A673 (cell line): ENCODE measurements at places on chromosomes 7 and 10. TPM values are rescaled to one million over a fixed set of nuclear protein-coding genes. Genes with fewer than 3 reads are reported as not detected.

DNA sequence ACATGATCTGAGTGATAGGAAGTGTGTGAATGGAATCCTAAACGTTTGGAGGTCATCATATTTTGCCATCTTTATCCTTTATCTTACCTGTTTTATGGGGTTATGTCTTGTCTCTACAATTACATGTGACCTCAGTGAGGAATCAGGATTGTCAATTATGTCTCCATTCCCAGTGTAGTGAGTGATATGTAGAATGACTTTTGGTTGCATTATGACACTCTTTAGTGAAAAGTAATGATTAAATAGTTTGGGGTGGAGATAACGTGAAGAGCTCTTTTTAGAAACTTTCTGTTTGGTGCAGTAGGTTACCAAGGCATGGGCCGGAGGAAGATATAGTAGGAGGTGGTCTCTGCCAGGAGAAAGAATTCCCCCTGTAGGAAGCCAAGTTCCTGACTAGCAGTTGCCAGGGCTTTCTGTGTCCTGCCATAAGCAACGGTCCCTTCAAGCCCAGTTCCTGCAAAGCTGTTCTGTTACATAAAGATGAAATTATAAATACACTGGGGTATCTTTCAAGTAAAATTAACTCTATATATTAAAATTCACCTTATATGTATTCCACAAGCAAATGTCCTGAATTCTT lies 228.2 kb downstream of the NSUN6 start:
- no peak overlapping the region for H3K4me3 ChIP-seq
- H3K36me3 ChIP-seq, result no peaks in the 10 kb centered on the region
- H3K27me3 ChIP-seq, result no peaks in the 10 kb centered on the region
- no peak for DNase-seq
- no peak overlapping the region for H3K27ac ChIP-seq

- H3K27ac ChIP-seq, result no peak overlapping the region
- no peak overlapping the region for H3K4me3 ChIP-seq
- no peaks in the 10 kb centered on the region for H3K4me1 ChIP-seq
- no peak for DNase-seq
- H3K36me3 ChIP-seq, result no peaks in the 10 kb centered on the region
- H3K27me3 ChIP-seq, result peaks cover 46% of the 10 kb centered on the region
These were observed 307.2 kb downstream of the PRPF18 start for GRCh38 chr10:13893926-13894325.

- no peaks in the 10 kb centered on the region for H3K36me3 ChIP-seq
- no peak for DNase-seq
- no peaks in the 10 kb centered on the region for H3K27me3 ChIP-seq
- no peak overlapping the region for H3K27ac ChIP-seq
- no peaks in the 10 kb centered on the region for H3K4me1 ChIP-seq
- no peak overlapping the region for H3K4me3 ChIP-seq
These were observed 317.1 kb upstream of the POT1 start for GRCh38 chr7:125246706-125247105.

DNA sequence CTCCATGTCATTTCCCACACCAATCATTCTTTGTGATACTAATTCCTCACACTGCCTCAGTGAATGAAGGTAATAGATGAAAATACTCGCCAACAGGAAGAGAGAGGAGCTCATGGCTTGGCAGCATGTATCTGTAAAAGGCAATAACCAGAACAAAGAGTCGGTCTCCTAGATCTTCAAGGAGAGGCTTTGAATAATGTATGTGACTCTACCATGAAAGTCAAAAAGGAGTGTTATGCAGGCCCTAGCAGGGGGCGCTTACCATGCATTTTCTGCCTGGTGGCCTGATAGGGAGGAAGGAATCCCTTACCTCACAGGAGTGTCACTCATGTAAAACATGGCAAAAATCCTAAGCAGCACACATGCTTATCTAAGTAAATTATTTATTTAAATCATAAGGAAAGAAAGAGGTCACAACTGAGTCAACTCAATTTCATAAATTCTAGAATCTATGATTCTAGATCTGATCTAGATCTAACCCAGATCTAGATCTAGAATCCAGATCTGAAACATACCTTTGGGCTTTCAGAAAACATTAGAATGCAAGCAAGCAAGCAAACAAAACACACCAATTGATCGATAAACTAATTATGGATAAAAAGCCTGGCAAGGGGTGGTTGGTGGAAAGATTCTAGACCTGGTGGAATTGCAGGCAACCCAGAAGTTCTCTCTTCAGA lies 226.3 kb upstream of the KLF6 start:
- no peaks in the 10 kb centered on the region for H3K27me3 ChIP-seq
- no peaks in the 10 kb centered on the region for H3K36me3 ChIP-seq
- no peak overlapping the region for H3K27ac ChIP-seq
- no peaks in the 10 kb centered on the region for H3K4me1 ChIP-seq
- DNase-seq, result no peak
- no peak overlapping the region for H3K4me3 ChIP-seq

- H3K27ac ChIP-seq, result no peak overlapping the region
- no peaks in the 10 kb centered on the region for H3K36me3 ChIP-seq
- no peak for DNase-seq
- H3K27me3 ChIP-seq, result no peaks in the 10 kb centered on the region
These were observed 13.7 kb upstream of the CUL2 start for GRCh38 chr10:35103882-35104281.

GRCh38 chr10:70063418-70064098 lies 10.9 kb downstream of the MACROH2A2 start:
- DNase-seq, result no peak
- H3K27me3 ChIP-seq, result no peaks in the 10 kb centered on the region
- peak overlapping the region; percentile 45 for H3K27ac ChIP-seq
- H3K4me1 ChIP-seq, result peaks cover 54% of the 10 kb centered on the region
- peaks cover 41% of the 10 kb centered on the region for H3K36me3 ChIP-seq

DNA sequence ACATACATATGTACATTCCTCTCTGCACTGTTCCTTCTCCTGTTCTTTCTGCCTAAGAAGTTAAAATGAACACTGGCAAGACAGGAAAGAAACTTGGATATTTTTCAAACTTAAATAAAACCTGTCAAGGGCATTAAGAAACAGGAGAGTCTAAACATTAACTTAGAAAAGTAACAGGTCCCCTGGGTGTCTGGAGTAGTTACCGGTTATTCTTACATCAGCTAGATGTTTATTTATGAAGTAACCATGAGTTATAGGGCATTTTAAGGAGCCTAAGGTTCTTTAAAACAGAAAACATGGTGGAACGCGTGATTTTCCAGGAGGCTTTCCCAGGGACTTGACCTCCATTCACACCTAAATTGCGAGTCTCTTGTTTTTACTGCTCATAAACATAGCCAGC lies 148.2 kb downstream of the PRKCQ start:
- H3K27ac ChIP-seq, result no peak overlapping the region
- no peaks in the 10 kb centered on the region for H3K36me3 ChIP-seq
- H3K4me3 ChIP-seq, result no peak overlapping the region
- DNase-seq, result no peak
- H3K27me3 ChIP-seq, result peaks cover 98% of the 10 kb centered on the region

DNA sequence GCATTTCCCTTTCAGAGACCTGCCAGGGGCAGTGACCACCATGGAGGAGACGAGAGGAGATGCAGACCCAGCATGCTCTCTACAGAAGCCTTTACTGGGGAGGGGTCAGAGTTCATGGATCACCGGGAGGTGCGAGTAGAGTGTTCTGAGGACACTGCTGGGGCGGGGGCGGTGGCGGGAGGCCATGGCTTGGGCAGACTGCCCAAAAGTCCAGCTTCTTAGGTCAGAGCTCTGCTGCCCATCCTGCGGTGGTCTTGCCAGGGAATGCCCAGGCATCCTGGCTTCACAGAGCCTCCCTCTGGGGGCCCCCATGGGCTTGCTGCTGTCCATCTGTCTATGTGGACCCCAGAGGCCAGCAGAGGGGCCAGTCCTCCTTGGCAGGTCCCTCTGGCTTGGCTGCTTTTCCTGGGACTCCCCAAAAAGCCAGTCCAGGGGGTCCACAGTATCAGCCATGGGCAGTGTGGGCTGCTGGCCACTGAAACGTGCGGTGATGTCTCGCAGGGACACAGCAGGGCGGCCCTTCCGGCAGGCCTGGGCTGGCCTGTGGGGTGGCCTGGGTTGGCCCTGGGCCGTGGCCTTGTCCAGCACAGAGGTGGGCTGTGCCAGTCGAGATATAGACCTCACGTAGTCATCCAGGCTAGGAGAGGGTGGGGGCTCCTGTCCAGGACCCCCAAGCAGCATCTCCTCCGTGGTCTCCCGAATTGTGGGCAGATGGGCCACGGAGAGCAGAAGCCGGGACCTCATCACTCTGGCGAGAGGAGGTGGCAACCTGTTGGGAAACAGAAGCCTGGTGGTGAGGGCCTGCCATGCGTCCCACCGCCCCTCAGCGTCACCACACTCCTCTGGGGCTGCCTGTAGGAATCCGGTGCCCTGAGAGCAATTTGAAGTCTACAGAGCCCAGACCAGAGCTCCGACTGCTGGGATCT lies 1.1 kb downstream of the DEPP1 start:
- H3K4me1 ChIP-seq, result peaks cover 31% of the 10 kb centered on the region
- H3K27ac ChIP-seq, result peak overlapping the region; percentile 51
- peak overlapping the region; percentile 18 for H3K4me3 ChIP-seq
- no peaks in the 10 kb centered on the region for H3K36me3 ChIP-seq

DNA sequence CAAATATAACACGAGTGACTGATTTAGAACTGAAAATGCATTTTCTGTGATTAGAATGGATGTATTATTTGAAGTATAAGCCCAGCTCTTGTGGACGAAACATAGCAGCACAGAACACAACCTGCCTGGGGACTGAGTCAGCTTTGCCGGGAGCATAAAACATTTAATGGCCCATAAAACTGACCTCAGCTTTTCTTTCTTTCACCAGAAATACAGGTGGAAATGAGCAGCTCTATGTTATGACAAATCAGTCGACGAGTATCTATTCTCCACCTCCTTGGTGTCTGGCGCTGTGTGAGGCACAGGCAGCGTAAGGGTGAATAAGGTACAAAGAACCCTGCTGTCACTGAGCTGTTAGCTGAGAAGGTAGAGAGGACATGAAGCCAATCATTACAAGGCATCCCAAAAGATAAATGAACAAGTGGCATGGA lies 471.6 kb upstream of the AKR1E2 start:
- no peaks in the 10 kb centered on the region for H3K36me3 ChIP-seq
- H3K4me3 ChIP-seq, result no peak overlapping the region
- no peaks in the 10 kb centered on the region for H3K4me1 ChIP-seq
- DNase-seq, result no peak
- peaks cover 27% of the 10 kb centered on the region for H3K27me3 ChIP-seq

GRCh38 chr10:79195091-79195923 lies 126.5 kb downstream of the ZMIZ1 start:
- peak; percentile 85 for DNase-seq
- no peak overlapping the region for H3K27ac ChIP-seq
- H3K36me3 ChIP-seq, result no peaks in the 10 kb centered on the region
- H3K4me3 ChIP-seq, result no peak overlapping the region

DNA sequence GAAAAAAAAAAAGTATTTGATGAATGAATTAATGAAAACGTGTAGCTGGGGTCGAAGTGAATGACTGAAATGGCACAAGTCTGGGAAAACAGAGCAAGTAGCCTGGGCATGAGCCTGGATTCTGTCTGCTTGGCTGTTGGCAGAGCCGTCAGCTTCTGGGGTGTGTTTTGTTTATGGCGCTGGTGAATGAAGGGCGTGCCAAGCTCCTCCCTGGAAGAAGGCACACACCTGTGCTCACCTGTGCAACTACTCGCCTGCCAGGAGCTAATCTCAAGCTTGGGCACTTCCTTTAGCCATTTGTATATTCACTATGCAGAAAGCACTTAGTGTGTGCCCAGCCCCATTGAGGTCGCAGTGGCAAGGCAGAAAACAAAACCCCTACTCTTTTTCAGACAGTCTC lies 74.1 kb downstream of the GTF2IRD1 start:
- H3K4me3 ChIP-seq, result no peak overlapping the region
- no peak for DNase-seq
- no peak overlapping the region for H3K27ac ChIP-seq
- no peaks in the 10 kb centered on the region for H3K27me3 ChIP-seq

DNA sequence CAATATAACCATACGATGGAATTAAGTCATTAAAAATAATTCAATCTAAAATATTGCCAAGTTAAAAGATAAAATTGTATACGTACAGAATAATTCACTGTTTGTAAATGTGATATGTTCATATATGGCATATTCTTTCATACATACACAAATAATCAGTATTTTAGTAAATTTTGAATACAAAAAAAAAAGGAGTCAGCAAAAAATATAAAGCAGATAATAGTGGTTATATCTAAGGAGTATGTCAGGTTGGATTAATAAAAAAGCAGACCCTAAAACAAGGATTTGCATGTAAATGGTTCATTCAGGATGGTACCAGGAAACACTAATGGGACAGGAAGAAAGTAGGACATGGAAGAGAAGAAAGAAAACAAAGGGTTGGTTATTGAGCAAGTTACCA lies 59.5 kb downstream of the XPNPEP1 start:
- H3K27me3 ChIP-seq, result no peaks in the 10 kb centered on the region
- peaks cover 25% of the 10 kb centered on the region for H3K36me3 ChIP-seq
- no peak for DNase-seq
- no peaks in the 10 kb centered on the region for H3K4me1 ChIP-seq
- H3K27ac ChIP-seq, result no peak overlapping the region

- H3K36me3 ChIP-seq, result no peaks in the 10 kb centered on the region
- H3K27me3 ChIP-seq, result no peaks in the 10 kb centered on the region
- peak; percentile 78 for DNase-seq
- H3K4me1 ChIP-seq, result peaks cover 10% of the 10 kb centered on the region
These were observed 861 bp upstream of the TSPAN14 start for GRCh38 chr10:80453056-80453841.

DNA sequence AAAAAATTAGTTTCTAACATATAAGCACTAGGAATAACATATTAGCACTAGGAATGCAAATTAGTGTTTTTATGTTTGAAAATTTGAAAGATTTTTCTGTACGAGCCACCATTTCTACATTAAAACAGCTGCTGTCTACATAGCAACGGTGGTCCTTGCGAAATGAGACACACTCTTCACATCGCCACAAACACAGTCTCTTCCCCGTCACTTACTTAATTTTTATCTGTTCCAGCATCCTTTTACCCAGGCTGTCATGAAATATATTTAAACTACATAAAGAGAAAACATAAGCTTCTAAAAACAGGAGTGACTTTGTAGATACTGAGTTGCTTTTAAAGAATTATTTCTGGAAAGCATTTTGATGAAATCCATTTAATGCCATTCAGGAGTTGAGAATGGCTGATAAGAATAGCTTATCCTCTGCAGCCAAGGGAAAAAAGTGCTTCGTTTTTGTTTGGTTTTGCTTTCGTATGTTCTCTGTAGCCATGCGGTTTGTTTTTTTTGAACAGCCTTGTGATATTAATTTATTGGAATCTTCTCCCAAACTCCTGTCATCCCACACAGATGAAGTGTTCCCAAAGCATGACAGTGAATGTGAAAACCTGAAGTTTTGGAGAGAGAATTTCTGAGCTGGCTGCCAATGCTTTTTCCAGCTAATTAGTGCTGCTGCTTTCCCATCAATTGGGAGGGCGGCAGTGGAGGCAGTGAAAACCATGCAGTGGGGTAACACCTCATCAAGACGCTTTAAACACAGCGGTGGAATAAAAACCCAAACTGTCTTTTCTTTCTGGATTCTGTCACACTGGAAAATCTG lies 603.7 kb upstream of the ADARB2 start:
- H3K4me1 ChIP-seq, result no peaks in the 10 kb centered on the region
- H3K4me3 ChIP-seq, result no peak overlapping the region
- no peak for DNase-seq
- peaks cover 79% of the 10 kb centered on the region for H3K27me3 ChIP-seq
- no peak overlapping the region for H3K27ac ChIP-seq
- H3K36me3 ChIP-seq, result no peaks in the 10 kb centered on the region

The SAP25 gene
- 1.7 and 2.8 TPM in 2 replicates for total RNA-seq

The ZNF487 gene
- 1.3 and 2.8 TPM in 2 replicates for total RNA-seq

The OR9A2 gene
- not detected in 2 replicates for total RNA-seq
